ENCODE measurements at places on chromosomes 3 and 15.

DNA sequence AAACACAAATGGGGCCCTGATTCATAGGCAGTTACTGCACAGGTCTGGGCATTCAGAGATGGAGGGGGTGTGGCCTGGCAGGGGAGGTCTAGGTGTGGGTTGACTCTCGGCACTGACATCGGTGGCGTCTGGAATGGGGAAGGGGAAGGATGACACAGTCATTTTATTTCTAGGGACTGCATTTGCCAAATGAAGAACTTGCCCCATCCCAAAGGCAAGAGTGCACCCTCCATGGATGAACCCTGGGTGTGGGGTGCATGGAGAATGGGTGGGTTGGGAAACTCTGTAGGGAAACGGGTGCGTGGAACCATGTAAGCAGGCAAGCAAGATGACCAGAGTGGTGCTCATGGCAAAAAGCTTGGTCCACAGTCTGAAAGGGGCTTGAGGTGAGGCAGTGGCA, 24.5 kb downstream of the SLC6A20 start:
- no peak for DNase-seq

DNA sequence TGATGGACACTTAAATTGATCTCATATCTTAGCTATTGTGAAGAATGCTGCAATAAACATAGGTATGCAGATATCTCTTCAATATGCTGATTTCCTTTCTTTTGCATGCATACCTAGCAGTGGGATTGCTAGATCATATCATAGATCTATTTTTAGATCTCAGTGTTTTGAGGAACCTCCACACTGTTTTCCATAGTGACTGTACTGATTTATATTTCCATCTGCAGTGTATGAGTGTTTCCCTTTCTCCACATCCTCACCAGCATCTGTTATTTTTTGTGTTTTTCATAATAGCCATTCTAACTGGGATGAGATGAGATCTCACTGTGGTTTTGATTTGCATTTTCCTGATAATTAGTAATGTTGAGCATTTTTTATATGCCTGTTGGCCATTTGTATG, 17.1 kb upstream of the RASA2 start:
- DNase-seq, result no peak

GRCh38 chr15:100261302-100262240, 80.2 kb downstream of the ADAMTS17 start:
- DNase-seq, result no peak

DNA sequence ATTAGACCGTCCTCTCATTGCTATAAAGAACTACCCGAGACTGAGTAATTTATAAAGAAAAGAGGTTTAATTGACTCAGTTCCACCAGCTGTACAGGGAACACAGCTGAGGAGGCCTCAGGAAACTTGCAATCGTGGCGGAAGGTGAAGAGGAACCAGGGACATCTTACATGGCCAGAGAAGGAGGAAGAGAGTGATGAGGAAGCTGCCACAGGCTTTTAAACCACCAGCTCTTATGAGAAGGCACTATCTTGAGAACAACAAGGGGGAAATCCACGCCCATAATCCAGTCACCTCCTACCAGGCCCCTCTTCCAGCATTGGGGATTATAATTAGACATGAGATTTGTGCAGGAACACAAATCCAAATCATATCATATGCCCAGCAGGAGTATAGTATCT, 138.5 kb downstream of the ALCAM start:
- no peak for DNase-seq

DNA sequence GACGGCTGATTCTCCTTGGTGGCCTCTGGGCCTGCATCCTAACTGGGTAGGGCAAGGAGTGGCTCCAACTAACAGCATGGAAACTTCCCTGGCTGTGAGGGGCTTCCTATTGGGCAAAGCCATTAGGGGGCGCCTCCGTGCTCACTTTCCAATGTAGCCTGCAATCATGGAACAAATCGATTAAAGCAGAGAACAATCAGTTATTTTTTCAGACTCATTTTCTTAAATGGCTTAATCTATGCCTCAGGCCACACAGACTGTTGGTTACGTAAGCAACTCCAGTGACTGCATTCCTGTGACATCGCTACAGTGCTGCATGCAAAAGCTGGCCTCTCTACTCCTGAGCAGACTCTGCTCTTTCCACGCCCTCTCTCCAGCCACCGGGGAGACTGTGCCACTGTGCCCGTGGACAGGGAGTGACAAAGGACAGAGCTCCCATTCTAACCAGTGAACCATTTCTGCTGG, 278.9 kb downstream of the KLF13 start:
- peak; percentile 49 for DNase-seq

GRCh38 chr15:88428053-88428452, 39.1 kb downstream of the MRPL46 start:
- no peak for DNase-seq

DNA sequence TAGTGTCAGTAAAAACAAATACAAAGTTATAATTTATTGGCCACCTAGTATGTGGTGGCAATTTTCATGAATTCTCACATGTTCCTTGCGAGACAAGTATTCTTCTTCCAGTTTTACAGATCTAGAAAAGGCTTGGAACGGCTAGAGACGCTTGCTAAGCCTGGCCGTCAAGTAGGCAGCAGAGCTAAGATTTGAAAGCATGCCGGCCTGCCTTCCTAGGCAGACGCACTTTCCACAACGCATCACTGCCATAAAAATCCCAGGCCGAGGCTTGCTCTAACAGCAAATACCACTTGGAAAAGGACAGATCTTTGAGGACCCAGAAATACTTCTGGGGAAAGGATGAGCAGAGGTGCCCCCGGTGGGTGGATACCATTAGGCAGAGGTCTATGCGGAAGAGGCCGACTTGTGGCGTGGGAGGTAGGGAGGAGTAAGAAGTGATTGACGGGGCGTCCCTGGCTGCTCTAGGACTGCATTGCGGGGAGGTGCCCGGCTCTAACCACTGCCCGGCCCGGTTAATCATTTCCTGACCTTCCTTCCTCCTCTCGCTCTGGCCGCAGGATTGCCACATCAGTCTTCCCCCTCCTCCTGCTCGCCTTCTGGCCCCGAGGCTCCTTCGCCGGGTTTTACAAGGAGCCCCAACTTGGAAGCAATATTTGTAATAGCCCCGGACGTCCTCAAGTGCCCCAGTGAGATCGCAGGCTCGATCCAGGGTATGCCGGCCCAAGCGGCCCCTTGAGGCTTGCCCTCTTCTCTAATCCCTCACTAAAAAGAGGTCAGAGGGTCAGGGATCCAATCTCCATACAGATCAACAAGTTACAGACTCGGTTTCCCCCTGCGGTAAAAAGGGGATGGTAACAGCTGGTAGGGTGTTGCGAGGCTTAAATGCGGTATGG, 1.3 kb upstream of the USP3 start:
- DNase-seq, result peak; percentile 99

DNA sequence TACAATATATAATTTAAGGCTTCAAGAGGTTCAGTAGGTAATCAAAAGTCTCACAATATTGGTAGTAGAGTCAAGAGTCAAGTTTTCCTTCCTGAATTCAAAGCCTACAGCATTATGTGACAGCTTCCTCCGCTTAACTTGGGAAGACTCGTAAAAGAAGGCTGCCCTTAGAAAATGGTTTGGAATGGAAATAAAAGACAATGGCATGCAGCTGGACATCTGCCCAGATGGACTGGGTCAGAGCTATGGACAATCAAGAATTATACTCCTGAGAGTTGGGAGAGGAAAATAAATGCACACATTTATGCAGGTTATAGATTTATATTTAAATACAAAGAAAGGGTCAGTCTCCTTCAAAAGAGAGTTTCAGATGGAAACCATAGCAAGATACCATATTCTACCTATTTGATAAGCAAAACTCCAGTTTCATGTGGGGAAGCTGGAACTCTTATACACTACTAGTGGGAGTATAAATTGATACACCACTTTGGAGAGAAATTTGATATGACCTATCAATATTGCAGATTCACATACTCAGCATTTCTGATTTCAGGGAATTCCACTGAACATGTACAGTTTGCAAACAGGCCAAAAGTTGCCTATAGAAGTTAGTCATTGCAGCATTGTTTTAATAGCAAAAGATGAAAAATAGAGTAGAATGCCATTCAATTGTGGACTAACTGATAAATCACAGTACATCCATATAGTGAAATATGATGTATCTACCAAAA, 6.1 kb downstream of the CRYBG3 start:
- DNase-seq, result no peak

DNA sequence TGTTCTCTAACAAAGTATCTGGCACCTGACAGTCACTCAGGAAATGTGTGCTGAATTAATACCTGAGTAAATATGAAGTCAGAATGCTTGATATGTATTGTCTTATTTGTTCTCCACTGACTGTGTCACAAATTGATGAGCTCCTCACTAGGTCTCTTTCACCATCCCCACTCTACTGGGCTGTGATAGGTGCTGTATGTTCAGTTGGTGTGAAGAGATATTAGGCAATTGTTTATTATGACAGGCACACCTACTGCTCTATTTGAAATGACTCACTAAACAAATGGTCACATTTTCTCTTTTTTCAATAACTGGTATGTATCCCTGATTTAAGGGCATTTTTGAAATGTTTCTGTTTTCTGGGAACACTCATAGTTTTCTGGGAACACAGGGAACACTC, 25.2 kb upstream of the CCDC39 start:
- no peak for DNase-seq

- DNase-seq, result no peak
These were observed 174.5 kb downstream of the CACNA1D start for GRCh38 chr3:53668872-53669271.

GRCh38 chr3:65808407-65808806, 230.3 kb downstream of the MAGI1 start:
- DNase-seq, result no peak

- peak; percentile 28 for DNase-seq
These were observed 127.4 kb downstream of the FOXP1 start for GRCh38 chr3:71456156-71456555.

GRCh38 chr15:69034352-69034751, 19.9 kb downstream of the NOX5 start:
- peak; percentile 64 for DNase-seq

DNA sequence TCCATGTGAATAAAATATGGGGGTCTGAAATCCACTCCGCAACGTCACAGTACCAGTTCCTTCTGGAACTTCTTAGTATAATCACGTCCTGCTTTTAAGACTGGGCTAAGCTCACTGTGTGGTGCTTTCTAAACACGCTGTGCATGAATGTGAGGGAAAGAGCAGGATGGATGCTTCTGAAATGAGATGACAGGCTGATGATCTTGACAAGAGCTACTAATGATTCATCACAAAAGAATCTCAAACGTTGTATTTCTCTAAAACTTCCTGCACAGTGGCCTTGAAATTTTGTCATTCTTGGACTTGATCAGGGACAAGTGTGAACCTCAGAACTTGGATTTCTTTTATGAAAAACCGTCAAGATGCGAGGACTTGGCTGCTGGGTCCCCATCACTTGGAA, 221.4 kb downstream of the CADPS start:
- DNase-seq, result no peak

DNA sequence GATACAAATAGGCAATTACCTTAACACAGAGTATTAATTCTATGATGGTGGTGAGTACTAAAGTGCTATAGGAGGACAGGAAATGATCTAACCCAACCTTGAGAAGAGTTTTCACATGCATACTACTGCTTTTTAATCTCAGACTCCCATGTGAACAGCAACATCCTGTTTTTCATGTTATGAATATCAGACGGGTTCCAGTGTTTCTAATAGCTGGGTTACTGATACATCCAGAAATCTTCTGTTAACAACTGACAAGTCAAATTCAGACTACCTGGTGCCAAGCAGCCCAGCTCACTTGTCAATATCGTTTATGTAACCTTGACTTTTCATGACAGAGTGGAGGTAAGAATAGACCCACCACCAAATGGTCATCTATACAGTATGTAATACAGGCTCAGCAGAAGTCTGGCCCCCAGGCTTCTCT, 220.2 kb upstream of the COL8A1 start:
- DNase-seq, result no peak

DNA sequence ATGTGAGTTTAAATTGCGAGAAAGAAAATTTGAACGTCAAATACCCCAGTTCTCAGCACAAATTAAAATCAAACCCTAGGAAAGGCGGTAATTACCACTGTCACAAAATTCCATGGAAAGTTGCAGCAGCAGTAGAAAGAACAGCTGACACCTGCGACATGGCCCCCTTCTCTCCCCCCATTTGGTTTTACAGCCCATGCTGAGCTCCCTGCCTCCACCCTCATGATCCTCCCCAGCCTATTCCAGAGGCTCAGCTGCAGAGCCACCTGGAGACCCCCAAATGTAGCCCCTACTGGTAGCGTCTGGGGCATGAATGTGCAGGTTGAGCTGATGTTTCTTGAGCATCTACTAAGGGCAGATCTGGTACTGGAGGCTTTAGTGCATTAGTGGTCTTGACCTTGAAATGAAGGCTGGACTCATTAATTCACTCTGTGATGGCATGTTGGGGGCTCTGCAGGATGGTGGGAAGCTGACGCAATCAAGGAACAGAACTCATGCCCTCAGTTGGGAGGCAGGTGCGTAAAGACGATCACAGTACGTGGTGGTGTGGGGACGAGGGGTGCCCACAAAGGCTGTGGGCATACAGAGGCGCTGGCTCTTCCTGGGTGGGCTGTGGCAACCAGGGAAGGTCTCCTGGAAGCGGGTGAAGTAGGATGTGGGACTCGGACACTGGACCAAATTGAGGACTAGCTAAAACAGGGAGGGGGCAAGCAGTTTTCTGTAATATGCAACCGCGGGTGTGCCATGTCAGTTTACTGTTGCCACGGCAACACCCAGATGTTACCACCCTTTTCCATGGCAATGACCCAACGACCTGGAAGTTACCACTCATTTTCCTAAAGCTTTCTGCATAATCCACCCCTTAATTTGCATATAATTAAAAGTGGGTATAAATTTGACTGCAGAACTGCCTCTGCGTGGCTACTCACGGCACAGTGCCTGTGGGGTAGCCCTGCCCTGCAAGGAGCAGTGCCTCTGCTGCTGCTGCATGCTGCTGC, 39.8 kb downstream of the PRKCD start:
- DNase-seq, result no peak

- DNase-seq, result no peak
These were observed 624.5 kb upstream of the ROBO2 start for GRCh38 chr3:76415384-76415783.

- no peak for DNase-seq
These were observed 808.2 kb downstream of the SQOR start for GRCh38 chr15:46442901-46443590.

DNA sequence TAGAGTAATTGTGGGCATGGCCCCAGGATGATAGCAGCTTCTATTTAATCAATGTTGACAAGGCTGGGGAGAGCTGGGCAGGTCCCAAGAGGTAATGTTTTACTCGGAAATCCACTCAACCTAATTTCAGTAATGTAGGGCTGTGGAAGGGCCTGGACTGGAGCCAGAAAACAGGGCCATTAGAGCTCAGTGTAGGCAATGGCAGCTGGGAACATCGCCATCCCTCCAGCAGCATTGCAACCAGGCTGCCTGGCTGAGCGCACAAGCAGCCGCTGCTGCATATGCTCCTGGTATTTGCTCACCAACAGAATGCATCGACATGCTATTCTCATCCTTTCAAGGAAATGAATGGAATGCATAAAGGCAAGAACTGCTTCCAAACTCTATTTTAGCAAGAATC, 90.0 kb downstream of the GAP43 start:
- DNase-seq, result no peak
